ENCODE measurements at places on chromosomes 1 and 21.

DNA sequence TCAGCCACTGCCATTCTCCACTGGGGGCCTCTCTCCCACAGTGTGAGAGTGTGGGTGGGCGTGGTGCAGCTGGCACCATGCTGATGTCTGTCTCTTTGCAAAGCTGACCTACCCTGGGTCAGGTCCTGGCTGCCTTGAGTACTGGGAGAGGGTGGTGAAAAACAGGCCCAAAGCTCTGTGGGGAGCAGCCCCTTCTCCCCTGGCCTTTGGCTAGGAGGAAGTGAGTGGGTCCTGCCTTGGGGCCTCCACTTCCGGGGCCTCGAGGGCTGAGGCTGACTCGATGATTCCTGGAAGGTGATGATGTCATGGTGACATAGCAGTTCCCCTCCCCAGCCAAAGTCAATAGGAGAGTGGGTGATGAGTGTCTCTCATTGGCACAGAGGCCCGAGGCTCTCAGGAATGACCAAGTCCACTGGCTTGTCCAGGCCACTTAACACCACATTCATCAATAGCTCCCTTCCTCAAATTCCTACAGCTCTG is 53.0 kb downstream of the IER5 start:
- peak; percentile 57 for DNase-seq

GRCh38 chr1:202158810-202159533 is 1.4 kb downstream of the PTPN7 start:
- DNase-seq, result no peak

GRCh38 chr21:31034378-31034777 is 3.9 kb downstream of the KRTAP19-8 start:
- no peak for DNase-seq

- DNase-seq, result no peak
These were observed 28.2 kb downstream of the UBE2U start for GRCh38 chr1:64231654-64232053.

GRCh38 chr21:40377135-40377534 is 469.8 kb downstream of the DSCAM start:
- DNase-seq, result no peak

DNA sequence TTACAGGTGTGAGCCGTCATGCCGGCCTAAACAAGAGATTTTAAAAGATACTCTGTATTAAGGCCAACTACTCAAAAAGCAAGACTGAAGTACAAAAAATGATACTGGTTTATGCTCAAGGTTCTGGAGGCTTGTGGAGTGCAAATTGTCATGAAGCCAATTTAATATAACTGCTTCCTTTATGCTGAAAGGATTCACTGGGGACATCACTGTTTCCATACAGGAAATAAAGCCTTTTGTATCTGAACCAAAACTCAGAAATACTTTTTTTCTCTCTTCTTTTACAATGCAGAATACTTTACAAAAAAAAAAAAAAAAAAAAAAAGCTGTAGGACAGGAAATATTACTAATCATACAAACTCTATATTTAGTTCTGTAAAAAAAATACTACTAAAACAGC is 55.5 kb upstream of the CNN3 start:
- DNase-seq, result no peak

- no peak for DNase-seq
These were observed 99.5 kb downstream of the CACHD1 start for GRCh38 chr1:64569411-64569810.

- no peak for DNase-seq
These were observed 8.3 kb upstream of the CACYBP start for GRCh38 chr1:174991473-174991872.

DNA sequence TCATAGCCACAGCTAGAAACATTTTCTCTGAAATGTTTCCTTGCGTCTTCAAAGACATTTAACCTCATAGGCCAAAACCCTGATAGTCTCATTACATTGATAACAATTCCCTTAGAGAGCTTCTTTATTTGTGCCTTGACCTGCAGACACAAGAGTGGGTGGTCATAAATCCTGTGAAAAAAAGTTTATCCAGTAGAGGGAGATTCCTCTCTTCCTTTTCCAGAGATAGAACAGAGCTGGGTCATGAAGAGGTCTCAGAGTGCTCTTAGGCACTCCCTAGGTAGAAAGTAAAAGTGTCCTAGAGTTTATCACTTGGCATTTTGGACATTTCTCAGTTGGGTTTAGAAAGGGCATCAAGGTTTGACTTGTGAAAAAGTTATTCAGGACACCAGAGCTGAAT is 426.1 kb downstream of the NUF2 start:
- DNase-seq, result no peak

- DNase-seq, result no peak
These were observed 10.7 kb downstream of the NKAIN1 start for GRCh38 chr1:31228986-31229385.

DNA sequence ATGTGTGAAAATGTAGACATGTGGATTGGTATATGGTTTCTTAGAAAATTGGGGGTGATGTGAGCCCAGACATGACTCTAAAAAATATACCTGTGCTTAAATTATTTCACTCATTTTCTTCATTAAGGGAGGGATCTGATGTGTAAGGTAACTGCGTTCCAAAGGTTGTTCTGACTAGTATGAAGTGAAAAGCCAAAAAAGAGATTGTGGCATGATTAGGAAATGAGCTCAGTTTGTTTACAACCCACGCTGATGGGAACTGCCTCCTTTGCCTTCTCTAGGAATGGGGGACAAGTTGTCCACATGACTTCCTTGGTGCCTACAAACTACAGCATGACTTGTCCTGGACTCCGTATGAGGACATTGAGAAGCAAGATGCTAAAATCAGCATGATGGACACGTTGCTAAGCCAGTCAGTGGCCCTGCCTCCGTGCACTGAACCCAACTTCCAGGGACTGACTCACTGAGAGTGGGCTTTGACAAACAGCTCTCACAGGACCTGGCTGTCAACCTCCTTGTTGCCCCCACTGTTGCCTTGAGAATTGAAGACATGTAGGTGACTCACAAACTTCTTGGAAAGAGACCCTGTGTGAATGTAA is 8.0 kb downstream of the C1orf50 start:
- DNase-seq, result no peak
